ENCODE measurements at places on chromosomes 5 and 9.

GRCh38 chr5:58927181-58927580, 344.3 kb downstream of the RAB3C start:
- no peak for DNase-seq

GRCh38 chr5:170791325-170791954, 7.9 kb downstream of the GABRP start:
- peak; percentile 52 for DNase-seq

DNA sequence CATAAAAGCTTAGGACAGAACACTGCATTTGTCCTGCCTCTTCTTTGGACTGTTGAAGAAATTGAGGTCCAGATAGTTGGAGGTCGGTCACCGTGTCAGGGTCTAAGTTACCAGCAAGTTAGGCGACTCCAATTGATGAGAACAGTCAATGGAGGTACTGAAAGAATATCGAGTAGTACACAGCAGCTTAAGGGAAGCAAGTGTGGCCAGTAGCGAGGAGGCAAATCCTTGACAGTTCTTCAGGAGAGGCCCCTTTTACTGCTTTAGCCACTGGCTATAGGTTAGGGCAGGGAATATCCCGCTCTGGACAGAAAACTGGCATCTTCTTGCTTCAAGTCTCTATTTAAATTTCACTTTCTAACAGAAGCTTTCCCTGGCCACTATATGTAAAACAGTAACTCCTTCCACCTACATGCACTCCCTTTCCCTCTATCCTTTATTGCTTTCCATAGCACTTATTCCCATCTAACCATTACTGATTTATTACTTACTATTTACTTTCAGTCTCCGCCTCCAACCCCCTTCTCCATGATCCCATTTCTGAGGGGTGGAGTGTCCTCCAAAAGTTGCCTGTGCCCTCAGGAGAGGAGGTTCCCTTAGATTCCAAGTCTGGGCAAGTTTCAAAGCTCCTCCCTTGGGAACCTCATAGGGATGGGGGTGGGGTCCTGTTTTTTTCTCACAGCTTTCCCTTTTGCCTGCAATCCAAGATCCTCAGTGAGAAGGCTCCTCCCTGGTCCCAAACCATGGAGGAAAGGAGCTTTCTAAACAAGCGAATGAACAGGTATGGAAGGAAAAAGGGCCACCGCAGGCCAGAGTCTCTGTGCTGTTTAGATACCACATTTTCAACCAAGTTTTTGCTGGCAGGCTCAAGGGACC, 4.1 kb upstream of the PRDM6 start:
- DNase-seq = no peak

DNA sequence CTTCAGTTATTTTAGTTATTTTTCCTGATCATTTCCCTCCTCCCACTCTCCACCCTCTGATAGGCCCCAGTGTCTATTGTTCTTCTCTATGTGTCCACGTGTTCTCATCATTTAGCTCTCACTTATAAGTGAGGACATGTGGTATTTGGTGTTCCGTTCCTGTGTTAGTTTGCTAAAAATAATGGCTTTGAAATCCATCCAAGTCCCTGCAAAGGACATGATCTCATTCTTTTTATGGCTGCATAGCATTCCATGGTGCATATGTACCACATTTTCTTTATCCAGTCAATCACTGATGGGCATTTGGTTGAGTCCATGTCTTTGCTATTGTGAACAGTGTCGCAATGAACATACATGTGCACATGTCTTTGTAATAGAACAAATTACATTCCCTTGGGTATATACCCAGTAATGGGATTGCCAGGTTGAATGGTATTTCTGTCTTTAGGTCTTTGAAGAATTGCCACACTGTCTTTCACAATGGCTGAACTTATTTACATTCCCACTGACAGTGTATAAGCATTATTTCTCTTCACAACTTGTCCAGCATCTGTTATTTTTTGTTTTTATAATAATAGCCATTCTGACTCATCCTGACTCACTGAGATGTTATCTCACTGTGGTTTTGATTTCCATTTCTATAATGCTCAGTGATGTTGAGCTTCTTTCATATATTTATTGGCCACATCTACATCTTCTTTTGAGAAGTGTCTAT, 17.2 kb upstream of the DIRAS2 start:
- DNase-seq = no peak

GRCh38 chr9:8880060-8880459, 1080.5 kb upstream of the DMAC1 start:
- DNase-seq = no peak

DNA sequence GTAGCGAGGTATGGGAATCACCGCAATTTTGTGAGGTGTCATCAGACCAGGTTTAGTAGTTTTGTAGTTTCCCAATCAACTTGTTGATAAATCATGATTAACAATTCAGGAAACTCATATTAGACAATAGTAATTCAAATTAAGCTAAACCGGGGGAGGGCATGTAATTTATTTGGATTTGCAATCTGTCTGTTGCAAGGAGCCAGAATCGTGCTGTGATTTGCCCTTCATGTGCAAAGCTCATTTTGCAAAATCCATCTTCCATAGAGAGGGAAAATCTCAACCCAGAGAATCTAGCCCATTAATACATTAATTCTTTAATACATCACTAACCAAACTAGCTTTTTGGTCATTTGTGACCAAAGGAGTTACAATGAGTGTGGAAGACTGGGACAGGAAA, 164.7 kb upstream of the TRPM3 start:
- DNase-seq = no peak

GRCh38 chr5:7793895-7794294, 57.0 kb downstream of the CFAP90 start:
- no peak for DNase-seq

DNA sequence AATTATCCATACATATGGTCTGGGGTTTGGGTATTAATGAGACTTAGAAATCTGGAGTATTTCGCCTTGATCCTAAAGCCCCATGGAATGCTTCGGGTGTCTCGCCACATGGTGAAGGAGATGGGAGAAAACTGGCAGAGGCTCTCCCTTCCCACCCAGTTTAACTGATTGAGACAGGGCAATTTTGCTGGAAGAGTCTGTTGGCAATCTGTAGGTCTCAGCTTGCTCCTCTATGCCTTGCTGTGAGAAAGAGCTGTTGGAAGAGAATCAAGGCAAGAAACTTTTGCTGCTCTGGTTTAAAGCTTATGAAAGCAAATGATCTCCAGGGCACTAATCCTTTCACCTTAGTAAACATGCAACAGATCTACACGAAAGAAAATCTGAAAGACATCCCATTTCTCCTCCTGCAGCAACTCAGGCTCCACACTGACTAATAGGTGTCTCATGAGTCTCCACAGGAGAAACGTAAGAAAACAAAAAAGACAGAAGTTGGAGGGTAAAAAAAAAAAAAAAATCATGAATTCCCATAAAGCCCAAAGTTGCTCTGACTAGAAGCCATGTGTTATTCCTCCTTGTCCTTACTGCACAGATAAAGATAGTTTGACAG, 369.9 kb downstream of the EFNA5 start:
- DNase-seq = no peak

DNA sequence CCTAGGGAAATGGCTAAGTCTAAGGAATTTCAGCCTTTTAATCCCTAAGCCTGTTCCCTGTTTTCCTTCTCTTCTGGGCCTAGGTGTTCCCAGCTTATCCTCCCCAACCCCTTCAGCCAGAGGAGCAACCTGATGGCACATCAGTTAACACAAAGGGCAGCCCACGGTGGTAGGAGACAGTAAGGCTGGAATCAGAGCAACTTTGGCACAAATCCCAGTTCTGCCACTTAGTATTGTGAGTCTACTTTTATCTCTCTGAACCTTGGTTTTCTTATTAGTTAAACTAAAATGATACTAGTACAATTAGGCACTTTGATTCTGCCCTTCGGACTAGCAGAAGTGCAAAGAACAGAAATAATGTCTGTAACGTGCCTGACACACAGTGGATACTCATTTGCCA, 246.8 kb downstream of the SAXO1 start:
- DNase-seq = no peak

DNA sequence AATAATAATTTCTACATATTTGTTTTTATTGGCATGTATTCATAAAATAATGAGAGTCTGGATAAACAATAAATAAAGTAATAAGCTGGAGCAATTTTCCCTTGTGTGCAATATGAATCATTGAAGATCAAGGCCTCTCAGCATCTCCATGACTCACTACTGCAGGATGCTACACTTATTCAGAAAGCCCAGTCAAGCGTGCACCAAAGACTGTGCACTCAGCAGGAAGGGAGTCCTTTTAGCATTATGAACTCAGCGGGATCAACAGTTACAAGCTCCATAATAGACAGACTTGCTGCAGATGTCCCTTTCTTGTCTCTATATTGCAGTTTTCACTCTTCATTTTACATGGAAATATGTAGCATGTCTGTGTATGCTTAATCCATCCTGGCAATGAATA, 485.3 kb downstream of the CDH9 start:
- DNase-seq = no peak

All from hematopoietic multipotent progenitor cell (in vitro differentiated cells).